ENCODE measurements at places on chromosomes 5 and 9. TPM values are rescaled to one million over a fixed set of nuclear protein-coding genes. Genes with fewer than 3 reads are reported as not detected.
A peak's percentile ranks its signal among the peaks of the same experiment; 100 is the strongest.

IFNK gene
- not detected for total RNA-seq

GRCh38 chr5:140205952-140206351, 31.0 kb downstream of the CYSTM1 start:
- H3K27me3 ChIP-seq = no peaks in the 10 kb centered on the region
- H3K4me1 ChIP-seq = peaks cover 3% of the 10 kb centered on the region
- no peak overlapping the region for H3K4me3 ChIP-seq
- peaks cover 3% of the 10 kb centered on the region for H3K36me3 ChIP-seq

DNA sequence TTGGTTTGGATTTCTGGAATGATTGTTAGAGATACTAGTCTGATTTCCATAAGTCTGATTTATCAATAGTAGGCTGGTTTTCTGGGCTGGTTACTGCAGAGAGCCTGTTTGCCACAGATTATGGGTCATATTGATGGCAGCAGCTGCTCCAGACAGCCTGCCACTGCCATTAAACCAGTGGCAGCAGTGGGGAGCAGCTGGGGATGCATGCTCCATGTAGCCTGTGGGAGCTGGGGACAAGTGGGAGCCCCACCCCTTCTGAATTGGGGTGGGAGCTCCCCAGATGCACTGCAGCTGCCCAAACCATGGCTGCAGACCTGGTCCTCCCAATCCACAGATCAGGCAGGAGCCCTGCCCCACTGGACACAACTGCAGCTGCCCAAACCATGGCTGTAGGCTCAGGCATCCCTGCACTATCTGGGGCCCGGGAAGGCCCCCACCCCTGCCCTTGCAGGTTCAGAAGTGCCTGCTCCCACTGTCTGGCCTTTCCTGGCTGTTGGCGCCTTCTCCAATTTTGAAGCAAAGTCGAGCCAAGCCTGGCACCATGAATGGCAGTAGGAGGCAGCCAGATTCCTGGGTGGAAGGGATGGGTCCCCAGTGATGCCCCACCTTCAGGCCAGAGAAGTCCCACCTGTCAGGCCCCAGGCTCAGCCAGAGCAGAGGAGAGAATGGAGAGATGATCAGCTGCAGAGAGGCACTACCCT, 402.9 kb upstream of the TYRP1 start:
- no peaks in the 10 kb centered on the region for H3K36me3 ChIP-seq
- no peaks in the 10 kb centered on the region for H3K4me1 ChIP-seq
- H3K4me3 ChIP-seq = no peak overlapping the region
- DNase-seq = no peak
- no peaks in the 10 kb centered on the region for H3K27me3 ChIP-seq

DNA sequence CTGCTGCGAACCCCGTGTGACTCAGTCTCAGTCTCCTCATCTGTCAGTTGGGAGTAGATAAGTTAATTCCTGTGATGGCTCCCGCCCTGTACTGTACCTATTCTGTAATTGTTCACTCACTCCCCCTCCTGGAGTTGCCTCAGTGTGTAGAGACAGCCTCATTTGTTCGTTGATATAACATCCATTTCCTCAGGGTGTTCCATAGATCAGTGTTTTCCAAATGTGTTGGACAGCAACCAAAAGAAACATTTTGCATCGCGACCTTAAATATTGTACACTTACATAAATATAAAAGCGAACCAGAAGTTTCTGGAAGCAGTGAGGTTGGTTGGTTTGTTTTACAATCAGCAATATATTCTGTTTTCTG, 698 bp downstream of the NFX1 start:
- H3K27me3 ChIP-seq = peaks cover 10% of the 10 kb centered on the region
- H3K4me1 ChIP-seq = peaks cover 27% of the 10 kb centered on the region
- DNase-seq = no peak
- peak overlapping the region; percentile 96 for H3K27ac ChIP-seq
- peak overlapping the region; percentile 95 for H3K4me3 ChIP-seq

DNA sequence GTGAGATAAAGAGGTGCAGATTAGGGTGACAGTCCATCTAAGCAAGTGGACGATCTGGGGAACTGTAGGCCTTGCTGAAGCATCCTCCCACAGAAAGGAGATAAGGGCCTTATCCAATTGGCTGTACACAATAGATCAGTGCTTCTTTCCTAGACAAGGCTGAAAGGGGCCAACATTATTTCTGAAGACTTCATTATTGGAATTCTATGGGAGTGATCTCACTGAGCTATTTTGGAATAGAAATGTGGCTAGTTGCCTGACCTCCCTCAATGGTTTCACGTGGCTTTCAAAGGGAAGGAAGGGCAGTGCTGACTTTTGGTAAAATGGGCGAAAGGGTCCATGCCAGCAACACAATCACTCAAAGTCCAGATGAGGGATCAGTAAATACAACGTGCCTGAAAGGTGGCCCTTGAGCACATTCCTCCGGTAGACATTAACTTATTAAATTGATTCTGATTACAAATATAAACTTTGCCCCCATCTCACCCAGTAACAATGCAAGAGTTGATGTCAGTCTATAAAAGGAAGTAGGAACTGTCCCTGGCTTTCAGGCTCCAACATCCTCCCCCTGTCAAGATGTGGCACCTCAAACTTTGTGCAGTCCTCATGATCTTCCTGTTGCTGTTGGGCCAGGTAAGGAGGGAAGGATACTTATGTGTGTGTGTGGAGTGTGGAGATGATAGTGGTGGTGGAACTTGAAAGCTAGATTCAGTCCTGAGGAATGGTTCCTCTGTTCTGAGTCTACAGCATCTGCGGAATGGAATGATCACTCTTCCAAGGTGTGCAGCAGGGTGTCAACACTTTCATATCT, at the start of gene LEAP2:
TSS of gene LEAP2 (plus strand) at position 550 of the 811 bp plus-strand sequence. CDS start at position 577, 27 bp downstream.
- DNase-seq = no peak
- peaks cover 13% of the 10 kb centered on the region for H3K36me3 ChIP-seq
- no peaks in the 10 kb centered on the region for H3K4me1 ChIP-seq
- H3K27ac ChIP-seq = peak within 1 kb of the TSS; percentile 78

DNA sequence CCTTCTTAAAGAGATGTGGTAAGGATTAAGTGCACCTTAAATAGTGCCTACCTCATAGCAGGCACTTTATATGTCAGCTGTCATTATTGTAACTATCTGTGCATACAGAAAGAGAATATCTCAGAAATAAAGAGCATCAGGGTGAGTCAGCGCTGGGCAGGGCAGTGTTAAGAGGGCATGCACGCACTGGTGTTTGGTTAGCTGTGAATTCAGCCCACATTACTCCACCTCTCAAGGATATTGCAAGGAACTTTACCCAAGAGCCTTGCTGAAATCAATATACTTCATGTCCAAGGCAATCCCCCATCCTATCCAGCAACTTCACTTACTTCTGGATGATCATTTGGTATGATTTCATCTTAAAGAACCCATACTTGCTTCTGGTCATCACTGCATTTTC, 300.9 kb downstream of the NTRK2 start:
- no peak overlapping the region for H3K4me3 ChIP-seq
- H3K27me3 ChIP-seq = no peaks in the 10 kb centered on the region
- H3K36me3 ChIP-seq = no peaks in the 10 kb centered on the region
- no peak overlapping the region for H3K27ac ChIP-seq
- DNase-seq = no peak

DNA sequence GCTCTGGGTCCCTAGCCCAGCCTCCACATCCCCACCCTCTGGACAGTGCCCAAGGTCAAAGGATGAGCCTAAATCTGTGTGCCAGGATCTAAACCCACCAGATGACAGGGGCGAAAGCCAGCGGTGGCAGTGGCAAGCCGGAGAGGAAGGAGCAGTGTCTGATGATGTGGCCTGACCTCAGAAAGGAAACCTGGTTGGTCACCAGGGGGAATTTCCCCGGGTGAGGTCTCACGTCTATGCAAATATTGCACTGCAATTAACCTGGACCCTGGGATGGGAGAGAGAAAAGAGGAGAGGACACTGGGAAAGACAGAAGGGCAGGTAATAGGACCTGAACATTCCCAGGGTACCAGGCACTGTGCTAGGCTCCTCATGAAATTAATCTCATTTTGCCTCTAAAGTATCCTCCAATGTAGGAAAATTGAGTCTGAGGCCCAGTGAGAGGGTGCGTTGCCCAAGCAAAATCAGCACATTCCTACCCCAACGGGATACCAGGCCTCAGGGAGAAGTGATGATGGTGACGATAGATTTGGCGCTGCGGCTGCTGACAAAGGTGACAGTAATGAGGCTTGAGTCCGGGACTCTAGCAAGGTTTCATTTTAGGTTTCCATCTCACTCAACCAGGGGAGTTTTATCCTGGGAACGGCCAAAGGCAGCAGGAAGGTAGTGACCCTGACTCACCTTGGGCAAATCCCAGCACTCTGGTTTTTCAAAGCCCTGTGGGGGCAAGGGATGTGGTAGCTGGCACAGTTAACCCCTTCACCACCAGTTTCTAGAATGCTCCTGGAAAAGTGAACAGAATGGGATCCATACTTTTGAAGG, 13.4 kb upstream of the TNIP1 start:
- no peak overlapping the region for H3K4me3 ChIP-seq
- peaks cover 24% of the 10 kb centered on the region for H3K27me3 ChIP-seq
- H3K27ac ChIP-seq = peak overlapping the region; percentile 93
- no peak for DNase-seq
- peaks cover 5% of the 10 kb centered on the region for H3K36me3 ChIP-seq

DNA sequence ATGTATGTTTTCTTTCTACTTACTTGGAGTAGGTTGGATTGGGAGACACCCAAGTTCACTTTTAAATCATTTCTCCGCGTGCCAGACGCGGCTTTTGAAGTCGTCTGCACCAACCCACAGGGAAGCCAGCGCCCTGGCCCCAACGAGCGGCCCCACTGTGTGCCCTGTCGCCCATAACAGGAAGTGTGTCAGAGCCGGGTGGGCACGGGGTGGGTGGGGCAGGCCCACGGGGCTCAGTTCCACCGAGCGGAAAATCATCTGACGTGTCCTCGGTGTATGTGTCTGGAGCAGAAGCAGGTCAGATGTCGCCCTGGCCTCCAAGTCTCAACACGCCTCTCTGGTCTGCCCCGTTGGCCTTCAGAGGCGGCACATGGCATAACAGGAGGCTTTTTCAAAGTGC, 22.7 kb upstream of the SMIM23 start:
- H3K27me3 ChIP-seq = no peaks in the 10 kb centered on the region
- no peaks in the 10 kb centered on the region for H3K36me3 ChIP-seq
- DNase-seq = no peak
- H3K4me1 ChIP-seq = no peaks in the 10 kb centered on the region

- peaks cover 4% of the 10 kb centered on the region for H3K27me3 ChIP-seq
- no peaks in the 10 kb centered on the region for H3K4me1 ChIP-seq
- no peak overlapping the region for H3K4me3 ChIP-seq
- H3K27ac ChIP-seq = no peak overlapping the region
- H3K36me3 ChIP-seq = no peaks in the 10 kb centered on the region
These were observed 102.6 kb downstream of the FSTL4 start for GRCh38 chr5:133509742-133510079.

- no peak overlapping the region for H3K4me3 ChIP-seq
- no peak overlapping the region for H3K27ac ChIP-seq
- no peak for DNase-seq
- no peaks in the 10 kb centered on the region for H3K4me1 ChIP-seq
- no peaks in the 10 kb centered on the region for H3K27me3 ChIP-seq
- H3K36me3 ChIP-seq = no peaks in the 10 kb centered on the region
These were observed 195.1 kb upstream of the CTNND2 start for GRCh38 chr5:12099296-12099695.

DNA sequence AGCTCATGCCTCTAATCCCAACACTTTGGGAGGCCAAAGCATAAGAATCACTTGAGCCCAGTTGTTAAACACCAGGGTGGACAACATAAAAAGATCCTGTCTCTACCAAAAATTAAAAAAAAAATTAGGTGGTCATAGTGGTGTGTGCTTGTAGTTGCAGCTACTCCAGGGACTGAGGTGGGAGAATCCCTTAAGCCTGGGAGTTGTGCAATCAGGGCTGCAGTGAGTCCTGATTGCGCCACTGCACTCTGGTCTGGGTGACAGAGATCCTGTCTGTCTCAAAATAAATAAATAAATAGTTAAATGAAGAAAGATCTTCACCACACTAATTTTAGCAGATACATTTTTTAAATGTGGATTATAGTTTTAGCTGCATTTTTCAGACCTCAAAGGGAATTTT, 433.2 kb downstream of the MAT2B start:
- no peak for DNase-seq
- no peak overlapping the region for H3K27ac ChIP-seq
- H3K36me3 ChIP-seq = no peaks in the 10 kb centered on the region
- peaks cover 3% of the 10 kb centered on the region for H3K27me3 ChIP-seq

DNA sequence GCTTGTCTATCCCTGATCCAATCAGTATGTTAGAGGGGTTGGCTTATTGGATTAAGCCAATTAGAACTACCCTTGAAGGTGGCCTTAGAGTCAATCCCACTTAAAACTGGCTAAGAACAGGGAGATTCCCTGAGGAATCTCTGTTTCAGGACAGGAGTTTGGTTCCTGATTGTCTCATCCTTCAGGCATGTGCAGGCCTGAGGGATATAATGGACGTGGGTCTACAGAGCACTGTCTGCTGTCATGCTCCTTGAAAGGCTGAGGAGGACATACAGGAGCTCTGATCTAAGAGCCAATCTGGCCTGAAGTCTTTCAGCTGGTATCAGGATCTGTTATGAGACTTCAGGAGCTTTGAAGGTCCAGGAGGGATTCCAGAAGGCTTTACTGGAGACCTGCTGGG, 36.2 kb upstream of the PRXL2C start:
- no peak overlapping the region for H3K4me3 ChIP-seq
- H3K27ac ChIP-seq = no peak overlapping the region
- H3K4me1 ChIP-seq = peaks cover 3% of the 10 kb centered on the region
- peaks cover 15% of the 10 kb centered on the region for H3K36me3 ChIP-seq

DNA sequence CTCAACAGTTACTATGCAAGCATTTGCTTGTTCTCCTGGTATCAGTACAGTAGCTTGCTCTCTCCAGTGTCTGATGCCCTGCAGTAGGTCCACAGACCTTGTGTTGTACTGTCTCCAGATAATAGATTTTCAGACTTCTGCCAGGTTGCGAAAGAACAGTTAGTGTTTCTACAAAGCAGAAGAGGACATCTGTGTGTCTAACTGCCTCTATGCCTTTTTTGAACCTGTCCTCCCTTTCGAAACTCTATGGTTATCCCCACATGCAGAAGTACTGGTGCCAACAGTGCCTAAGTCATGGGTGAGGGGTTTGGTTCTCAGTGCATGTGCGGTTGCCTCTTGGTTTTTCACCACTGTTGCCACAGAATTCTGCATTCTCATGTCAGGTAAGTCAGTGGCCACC, 45.9 kb downstream of the KCNN2 start:
- no peak overlapping the region for H3K4me3 ChIP-seq
- no peaks in the 10 kb centered on the region for H3K27me3 ChIP-seq
- no peak overlapping the region for H3K27ac ChIP-seq
- DNase-seq = no peak
- H3K36me3 ChIP-seq = no peaks in the 10 kb centered on the region
- H3K4me1 ChIP-seq = no peaks in the 10 kb centered on the region

Data from endothelial cell (in vitro differentiated cells).